ENCODE measurements at places on chromosomes 6 and 20. TPM values are rescaled to one million over a fixed set of nuclear protein-coding genes. Genes with fewer than 3 reads are reported as not detected.

The DSP gene
- under 0.01 TPM for total RNA-seq

The ZKSCAN3 gene
- 6.9 TPM for total RNA-seq

- no peak for DNase-seq
Measured at GRCh38 chr6:168210239-168211105, 109.1 kb downstream of the DACT2 start.

The PLCB4 gene
- 13.7 TPM for total RNA-seq

DNA sequence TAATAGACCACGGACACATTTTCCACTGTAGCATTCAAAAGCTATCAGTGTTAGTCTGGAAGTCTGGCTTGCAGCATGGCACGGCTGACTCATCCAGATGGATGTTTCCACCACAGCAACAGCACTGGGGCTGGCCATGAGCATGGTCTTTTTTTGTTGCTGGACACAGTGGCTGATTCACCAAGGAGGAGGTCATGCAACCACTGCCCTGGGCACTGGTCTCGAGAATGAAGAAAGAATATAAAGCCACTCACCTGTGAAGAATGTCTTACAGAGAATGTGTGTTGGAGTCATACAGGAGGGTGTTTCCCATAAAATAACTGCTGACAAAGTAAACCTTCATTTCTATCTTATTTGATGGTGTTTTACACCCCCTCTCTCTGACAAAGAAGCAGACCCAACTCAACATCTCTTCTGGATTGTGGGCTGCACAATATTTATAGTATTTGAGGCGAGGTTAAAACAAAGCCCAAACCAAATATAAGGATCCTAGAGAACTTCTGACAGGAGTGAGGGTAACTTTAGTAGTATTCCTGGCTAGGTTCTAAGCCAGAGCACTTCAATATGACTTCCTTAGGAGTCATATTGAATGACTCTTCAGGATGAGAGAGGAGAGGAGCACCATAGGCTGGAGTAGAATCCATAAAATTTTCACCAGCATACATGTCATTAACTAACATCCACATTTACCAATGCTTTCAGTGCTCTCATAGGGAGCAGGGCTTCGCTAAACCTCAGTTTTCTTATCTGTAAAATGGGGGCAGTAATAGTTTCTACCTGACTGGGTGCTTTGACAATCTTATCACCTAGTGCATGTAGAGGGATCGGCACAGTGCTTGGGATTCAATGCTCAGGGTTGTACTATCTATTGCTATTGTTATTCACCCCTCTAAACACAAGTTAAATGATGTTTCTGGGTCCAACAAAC, 121.4 kb downstream of the KIF13A start:
- peak; percentile 86 for DNase-seq

GRCh38 chr20:58458342-58459057, 56.7 kb downstream of the APCDD1L start:
- DNase-seq = peak; percentile 19

GRCh38 chr6:84581494-84582259, 182.7 kb downstream of the TBX18 start:
- DNase-seq = peak; percentile 82

DNA sequence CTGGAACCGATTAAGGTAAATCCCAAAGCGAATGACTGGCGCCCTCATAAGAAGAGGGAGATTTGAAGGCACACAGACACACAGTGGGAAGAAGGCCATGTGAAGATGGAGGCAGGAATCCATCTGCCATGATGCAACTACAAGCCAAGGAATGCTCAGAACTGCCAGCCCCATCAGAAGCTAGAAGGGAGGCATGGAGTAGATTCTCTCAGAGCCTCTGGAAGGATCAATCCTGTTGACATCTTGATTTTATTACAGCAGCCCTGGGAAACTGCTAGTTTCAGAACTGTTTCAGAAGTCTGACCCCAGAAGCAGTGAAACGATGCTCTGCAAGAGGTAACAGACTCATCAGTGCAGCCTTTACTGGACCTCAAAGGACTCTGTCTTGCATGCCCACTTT, 103.5 kb upstream of the GPR6 start:
- DNase-seq = no peak

GRCh38 chr6:167590193-167590592, 236.5 kb upstream of the AFDN start:
- DNase-seq = no peak

DNA sequence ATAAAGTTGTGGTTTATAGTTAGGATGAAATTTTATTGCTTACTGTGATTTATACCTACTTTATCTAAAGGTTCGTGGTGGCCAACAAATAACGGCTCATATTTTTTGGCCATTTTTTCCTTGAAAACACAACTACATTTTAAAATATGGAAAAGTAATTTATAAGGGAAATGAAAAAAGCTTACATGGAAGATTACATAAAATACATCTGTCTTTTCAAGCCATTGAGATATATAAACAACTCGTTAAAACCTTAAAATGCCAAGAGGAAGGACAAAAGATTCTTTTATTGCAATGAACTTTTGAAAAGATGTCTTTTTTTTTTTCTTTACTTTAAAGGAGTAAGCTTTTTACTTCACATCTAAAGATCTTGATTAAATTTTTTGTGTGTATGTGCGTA, 55.4 kb upstream of the EYA4 start:
- no peak for DNase-seq

DNA sequence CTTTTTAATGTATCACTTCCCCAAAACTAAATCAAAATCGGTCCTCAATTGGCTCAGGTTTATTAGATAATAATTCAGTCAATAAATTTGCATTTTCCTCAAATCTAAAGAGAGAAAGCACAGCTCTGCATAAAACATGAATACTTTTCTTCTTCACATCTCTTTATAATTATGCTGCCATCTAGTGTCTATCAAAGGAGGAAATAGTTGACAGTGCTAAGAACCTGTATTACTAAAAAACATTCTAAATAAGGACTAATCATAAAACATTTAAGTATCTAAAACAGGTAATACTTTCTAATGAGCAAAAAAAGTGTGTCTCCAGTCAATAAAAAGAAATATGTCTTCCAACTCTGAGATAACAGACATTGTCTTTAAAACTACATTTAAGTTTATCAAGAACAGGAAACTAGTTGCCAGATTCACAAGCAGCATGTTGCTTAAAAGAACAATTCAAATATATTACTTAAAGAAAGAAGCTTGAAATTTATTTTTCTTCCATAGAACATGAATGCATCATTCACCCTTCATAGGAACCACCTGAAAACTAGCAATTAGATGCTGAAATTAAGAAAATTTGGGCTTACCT, 56.5 kb upstream of the DST start:
- peak; percentile 73 for DNase-seq

DNA sequence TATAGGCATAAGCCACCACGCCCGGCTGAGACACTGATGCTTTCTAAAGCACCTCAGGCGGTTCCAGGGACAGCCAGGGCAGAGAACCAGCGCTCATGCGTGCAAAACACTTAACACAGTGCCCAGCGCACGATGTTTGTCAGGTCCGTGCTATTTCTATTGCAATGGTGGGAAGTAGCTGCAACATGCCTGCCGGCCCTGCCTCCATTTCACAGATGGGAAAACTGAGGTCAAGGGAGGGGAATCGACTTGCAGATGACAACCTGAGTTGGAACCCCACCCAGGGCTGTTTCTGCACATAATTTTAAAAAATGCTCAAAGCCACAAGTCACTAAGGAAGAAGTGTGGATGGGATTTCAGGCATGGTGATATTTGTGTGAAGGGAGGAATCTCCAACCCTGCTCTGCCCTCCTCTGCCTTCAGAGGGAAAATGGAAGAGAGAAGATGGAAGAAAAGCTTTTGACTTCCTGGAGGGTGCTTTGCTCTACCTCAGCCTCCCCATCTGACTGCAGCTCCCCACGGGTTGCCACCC, 39.9 kb downstream of the KIAA1755 start:
- DNase-seq = no peak

The C6orf47 gene
- 26.2 TPM for total RNA-seq

The TBXT gene
- total RNA-seq = not detected

The CCM2L gene
- total RNA-seq = not detected

DNA sequence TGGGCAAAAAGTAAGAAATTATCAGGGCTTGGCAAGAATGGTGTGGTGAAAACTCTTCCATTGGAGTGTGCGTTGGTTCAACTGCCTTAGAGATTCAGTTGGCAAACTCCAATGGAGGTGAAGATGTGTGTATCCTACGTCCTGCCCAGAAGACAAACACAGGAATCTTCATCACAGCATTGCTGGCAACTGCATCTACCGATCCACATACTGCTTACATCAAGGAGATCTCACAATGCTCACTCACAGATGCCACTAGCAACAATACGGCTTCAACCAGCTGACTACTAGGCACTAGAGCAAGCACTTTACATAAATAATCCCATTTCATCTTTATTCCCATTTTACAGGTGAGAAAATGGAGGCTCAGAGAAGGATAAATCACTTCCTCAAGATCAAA, 10.0 kb upstream of the SPO11 start:
- no peak for DNase-seq

- DNase-seq = no peak
Measured at GRCh38 chr6:132973514-132973993, 159.2 kb downstream of the RPS12 start.

- DNase-seq = peak; percentile 47
Measured at GRCh38 chr6:43842231-43842794, 72.3 kb downstream of the VEGFA start.

The SLA2 gene
- total RNA-seq = not detected

DNA sequence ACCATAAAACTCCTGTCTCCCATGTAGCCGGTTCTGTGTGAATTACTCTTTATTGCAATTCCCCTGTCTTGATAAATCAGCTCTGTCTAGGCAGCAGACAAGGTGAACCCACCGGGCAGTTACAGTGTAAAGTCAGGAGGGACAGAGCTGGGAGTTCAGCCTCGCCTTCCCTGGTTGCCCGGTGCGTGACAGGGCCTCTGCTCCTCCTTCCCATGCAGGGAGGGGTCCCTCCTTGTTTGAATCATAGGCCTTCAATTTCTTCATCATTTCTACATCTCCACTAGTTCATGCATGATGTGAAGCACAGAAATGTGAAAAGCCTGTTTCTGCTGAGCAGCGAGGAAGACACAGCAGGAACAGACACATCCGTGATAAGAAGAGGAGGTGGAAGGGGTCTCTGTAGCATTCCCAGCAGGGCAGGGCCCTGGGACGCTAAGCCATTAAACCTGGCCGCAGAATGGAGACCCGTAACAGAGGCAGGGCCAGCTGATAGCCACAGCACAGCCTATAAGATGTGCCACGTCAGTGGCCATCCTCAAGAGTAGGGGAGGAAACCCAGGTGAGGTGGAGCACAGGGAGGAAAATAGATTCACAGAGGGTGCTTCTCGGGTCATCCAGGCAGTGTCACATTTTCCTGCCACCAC, 106.7 kb upstream of the CST7 start:
- DNase-seq = no peak

- DNase-seq = peak; percentile 43
Measured at GRCh38 chr20:51373713-51374455, 168.6 kb downstream of the NFATC2 start.

GRCh38 chr20:23923891-23924435, 44.4 kb upstream of the CST5 start:
- DNase-seq = no peak

The TMEM200A gene
- total RNA-seq = 44.2 TPM

The SLC24A3 gene
- total RNA-seq = 1.8 TPM

The CD24 gene
- 0.26 TPM for total RNA-seq

DNA sequence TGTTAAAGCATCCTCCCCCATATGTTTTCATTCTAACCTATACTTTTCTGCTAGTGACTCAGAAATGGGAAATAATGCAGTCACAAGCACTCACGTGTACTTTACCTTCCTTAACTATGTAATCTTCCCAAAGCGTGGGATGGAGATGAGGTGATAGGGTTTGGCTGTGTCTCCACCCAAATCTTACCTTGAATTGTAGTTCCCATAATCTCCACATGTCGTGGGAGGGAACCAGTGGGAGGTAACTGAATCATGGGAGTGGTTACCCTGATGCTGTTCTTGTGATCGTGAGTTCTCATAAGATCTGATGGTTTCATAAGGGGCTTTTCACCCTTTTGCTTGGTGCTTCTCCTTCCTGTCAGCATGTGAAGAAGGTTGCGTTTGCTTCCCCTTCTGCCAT, 35.4 kb downstream of the AGPAT4 start:
- no peak for DNase-seq

DNA sequence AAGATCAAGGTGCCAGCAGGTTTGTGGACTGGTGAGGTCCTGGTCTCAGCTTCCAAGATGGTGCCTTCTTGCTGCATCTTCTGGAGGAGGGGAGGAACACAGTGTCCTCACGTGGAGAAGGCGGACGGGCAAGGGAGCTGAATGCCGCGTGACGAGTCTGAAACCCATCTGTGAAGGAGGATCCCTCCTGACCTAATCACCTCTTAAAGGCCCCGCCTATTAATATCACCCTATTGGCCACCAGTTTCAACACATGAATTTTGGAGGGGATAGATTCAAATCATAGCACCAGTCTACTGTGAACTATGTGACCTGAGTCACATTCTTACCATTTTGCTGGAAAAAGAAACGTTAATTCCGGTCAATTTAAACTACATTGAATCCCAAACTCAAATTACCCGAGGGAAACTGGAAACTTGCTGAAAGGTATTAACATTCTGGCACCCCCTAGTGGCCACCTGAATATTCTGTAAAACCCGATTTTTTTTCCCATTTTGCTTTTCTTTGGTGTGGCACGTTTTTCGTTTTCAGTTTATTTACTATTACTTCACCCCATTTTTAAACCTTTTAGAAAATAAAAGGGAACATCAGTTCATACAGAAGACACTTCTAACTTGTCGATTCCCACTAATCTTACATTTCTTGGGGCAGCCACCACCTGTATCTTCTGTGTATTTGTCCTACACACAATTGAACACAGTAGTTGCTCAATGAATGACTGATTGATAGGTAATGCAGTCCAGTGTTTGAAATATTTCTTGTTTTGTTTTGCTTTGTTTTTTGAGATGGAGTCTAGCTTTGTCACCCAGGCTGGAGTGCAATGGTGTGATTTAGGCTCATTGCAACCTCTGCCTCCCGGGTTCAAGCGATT, 17.9 kb upstream of the CCDC170 start:
- DNase-seq = peak; percentile 39

The ATP9A gene
- 53.7 TPM for total RNA-seq

- DNase-seq = peak; percentile 92
Measured at GRCh38 chr20:17557675-17558006, 12.2 kb upstream of the DSTN start.

The WFDC10B gene
- total RNA-seq = not detected

- DNase-seq = no peak
Measured at GRCh38 chr20:61459266-61459665, 207.2 kb downstream of the CDH4 start.

- no peak for DNase-seq
Measured at GRCh38 chr20:38727607-38728190, 3.4 kb downstream of the SLC32A1 start.

GRCh38 chr20:62330576-62331317, 27.9 kb downstream of the ADRM1 start:
- DNase-seq = no peak

The TNFRSF6B gene
- total RNA-seq = 6.7 TPM

DNA sequence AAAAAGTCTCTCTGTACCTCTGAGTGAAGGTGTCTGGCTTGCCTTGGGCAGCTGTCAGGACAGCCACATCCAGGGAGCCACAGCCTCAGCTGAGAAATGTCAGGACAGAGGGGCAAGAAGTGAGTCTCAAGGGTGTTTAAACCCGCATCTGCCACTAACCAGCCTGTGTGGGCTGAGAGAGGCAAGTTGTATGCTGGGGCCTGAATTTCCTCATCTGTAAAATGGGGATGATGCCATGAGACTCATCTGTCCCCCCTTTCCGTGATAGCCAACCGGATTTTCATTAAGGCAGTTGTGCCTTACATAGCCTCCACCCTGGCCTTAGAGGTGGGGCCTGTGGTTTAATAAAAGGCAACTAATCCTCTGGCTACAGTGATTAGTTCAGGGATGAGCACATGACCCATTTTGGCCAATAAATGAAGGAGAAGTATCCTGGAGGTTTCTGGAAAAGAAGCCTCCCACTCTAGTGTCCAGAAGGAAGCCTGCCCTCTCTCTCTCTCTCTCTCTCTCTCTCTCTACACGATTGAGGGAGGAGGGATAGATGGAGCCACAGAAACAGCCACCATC, 79.3 kb downstream of the BMP7 start:
- no peak for DNase-seq

Data from fibroblast of lung (primary cell).